SHP77 treated with DMSO at 0.1 percent for 48 hours (cell line): ENCODE measurements at places on chromosomes 13 and 19.

- DNase-seq = no peak
These were observed 183.2 kb downstream of the GPC6 start for GRCh38 chr13:93409816-93410215.

GRCh38 chr19:29753190-29753933 is 38.3 kb upstream of the C19orf12 start:
- DNase-seq = no peak

DNA sequence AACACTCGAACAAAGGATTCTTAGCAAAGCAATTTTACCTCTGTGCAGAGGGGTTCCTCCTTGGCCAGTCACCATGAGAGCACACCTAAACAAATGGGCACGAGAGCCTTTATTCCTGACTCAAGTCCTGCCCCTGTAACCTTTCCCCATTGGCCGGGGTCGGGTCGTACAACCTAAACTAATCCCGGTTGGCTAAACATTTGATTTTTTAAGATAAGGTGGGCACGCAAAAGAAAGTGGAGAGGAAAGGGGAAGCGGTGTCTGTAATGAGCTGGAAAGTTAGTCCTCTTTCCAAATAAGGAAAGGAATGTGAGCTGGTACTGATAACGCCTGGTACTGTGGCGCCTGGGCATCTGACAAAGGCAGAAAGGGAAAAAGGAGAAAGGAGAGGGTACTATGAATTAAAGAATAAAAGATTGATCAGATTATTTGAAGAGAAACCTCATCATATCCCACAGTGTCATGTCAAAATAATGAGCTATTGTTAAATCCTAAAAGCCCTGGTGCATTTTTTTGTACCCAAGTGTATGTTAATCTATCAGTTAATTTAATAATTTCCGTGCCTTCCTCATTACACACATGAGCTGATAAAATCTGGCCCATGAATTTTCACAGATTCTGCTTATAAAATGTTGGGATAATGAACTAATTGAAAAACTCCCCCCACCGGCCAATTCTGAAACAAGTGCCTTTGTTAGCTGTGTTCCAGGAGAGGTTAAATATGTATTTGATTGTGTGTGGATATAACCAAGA is 335.7 kb downstream of the RFC3 start:
- no peak for DNase-seq

- no peak for DNase-seq
These were observed 8.6 kb downstream of the RUBCNL start for GRCh38 chr13:46378411-46378810.

GRCh38 chr19:20787786-20788185 is 11.7 kb downstream of the ZNF66 start:
- DNase-seq = no peak

GRCh38 chr19:4996701-4997100 is 27.8 kb downstream of the KDM4B start:
- no peak for DNase-seq
